ENCODE measurements at places on chromosomes 5 and 9. TPM values are rescaled to one million over a fixed set of nuclear protein-coding genes. Genes with fewer than 3 reads are reported as not detected.

ZNF483 gene
- 9.3 TPM for total RNA-seq

ENTPD8 gene
- total RNA-seq = 0.31 TPM

F2RL1 gene
- total RNA-seq = 2.3 TPM

SMC2 gene
- total RNA-seq = 23.5 TPM

ARL14EPL gene
- total RNA-seq = not detected

ANKRD33B gene
- total RNA-seq = 8.1 TPM

PLAC8L1 gene
- total RNA-seq = not detected

SLC46A2 gene
- total RNA-seq = not detected

WDR38 gene
- not detected for total RNA-seq

ENG gene
- total RNA-seq = 11.6 TPM

DNAH5 gene
- total RNA-seq = 0.92 TPM

SARDH gene
- total RNA-seq = 8.0 TPM

ECM2 gene
- 27.5 TPM for total RNA-seq

GABRA6 gene
- total RNA-seq = not detected

ETF1 gene
- 57.7 TPM for total RNA-seq

BOD1 gene
- total RNA-seq = 54.6 TPM

PCDHGA7 gene
- total RNA-seq = 6.3 TPM

SURF2 gene
- total RNA-seq = 4.1 TPM

FAM221B gene
- not detected for total RNA-seq

ROR2 gene
- 14.0 TPM for total RNA-seq

RAD1 gene
- 24.3 TPM for total RNA-seq

TLE1 gene
- total RNA-seq = 73.8 TPM

GPR151 gene
- not detected for total RNA-seq

CERCAM gene
- total RNA-seq = 63.2 TPM
